ENCODE measurements at places on chromosomes 7 and 10.

- DNase-seq, result no peak
These were observed 29.3 kb upstream of the DDX50 start for GRCh38 chr10:68871731-68872342.

GRCh38 chr7:152489044-152489443 is 53.2 kb upstream of the KMT2C start:
- DNase-seq, result no peak

- DNase-seq, result no peak
These were observed 70.1 kb downstream of the GLRX3 start for GRCh38 chr10:130206216-130206737.

GRCh38 chr10:9707216-9707615 is 1310.5 kb upstream of the CELF2 start:
- DNase-seq, result no peak

GRCh38 chr10:97718178-97718577 is 4.6 kb downstream of the MARVELD1 start:
- no peak for DNase-seq

DNA sequence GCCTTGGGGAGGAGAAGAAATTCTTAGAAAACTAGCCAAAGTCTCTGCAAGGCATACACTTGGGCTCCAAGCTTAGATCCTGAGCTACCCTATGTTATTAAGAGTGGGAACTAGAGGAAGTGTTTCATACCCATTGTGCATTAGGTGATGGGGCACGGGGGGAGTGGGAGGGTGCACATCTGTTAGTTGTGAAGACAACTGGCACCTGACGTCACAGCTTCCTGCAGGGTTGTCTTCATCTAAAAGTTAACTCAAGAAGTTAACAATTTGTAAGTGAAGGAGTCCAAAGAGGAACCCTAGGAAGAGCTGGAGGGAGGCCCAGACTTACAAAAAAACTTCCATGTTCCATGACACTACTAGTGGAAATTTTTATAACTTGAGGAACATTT is 158.1 kb downstream of the ADRA2A start:
- DNase-seq, result no peak

DNA sequence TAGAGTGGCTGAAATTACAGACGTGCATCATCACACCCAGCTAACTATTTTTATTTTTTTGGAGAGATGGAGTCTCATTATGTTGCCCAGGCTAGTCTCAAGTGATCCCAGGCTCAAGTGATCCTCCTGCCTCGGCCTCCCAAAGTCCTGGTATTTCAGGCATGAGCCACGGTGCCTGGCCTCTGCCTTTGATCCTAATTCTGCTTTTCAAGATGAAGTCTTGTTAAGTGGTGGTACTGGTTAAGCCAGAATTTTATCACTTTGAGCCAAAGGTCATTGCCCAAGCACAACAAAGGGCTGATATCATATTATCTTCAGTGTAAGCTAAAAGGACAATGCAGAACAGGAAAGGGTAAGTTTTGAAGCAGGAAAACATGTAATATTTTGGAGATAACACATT is 64.2 kb downstream of the MYOF start:
- DNase-seq, result no peak

- no peak for DNase-seq
These were observed 895 bp downstream of the VSTM2A start for GRCh38 chr7:54543051-54543488.

DNA sequence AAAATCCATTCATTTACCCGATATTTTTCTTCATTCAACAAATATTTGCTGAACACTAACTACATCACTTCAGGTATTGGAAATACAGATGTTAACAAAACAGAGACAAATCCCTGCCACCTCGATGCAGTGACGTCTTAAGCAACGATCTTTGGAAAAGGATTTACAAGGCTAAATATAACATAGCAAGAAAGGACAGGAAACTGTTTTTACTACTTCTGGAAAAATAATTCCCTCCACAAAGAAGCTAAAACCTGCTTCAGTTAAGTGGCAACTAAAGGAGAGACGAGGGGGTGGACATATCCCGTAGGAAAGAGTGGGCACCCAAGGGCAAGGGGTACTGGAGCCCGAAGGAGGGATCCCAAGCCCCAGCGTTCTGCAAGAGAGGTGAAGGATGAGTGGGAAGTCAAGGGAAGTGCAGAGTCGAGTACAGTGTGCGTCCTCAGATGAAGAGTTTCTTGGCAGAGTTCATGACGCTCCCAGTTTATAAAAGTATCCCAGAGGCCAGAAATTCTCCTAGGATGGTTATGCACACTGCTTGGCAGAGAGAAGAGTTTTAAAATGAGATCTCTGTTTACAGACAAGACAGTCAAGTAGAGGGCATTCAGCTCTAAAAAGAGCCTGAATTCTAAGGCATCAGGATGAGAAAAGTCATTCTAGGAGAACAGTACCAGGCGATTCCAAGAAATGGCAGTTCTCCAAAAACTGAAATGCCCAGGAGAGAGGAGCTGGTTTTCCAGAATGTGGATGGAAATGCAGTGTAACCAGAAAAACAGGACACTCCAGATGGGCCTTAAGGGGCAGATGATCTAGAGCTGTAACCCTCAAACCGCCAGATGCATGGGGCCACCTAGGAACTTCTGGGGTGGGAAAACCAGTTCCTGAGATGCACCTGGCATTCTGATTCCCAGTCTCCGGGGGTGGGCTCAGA is 97.3 kb downstream of the GRB10 start:
- DNase-seq, result no peak

DNA sequence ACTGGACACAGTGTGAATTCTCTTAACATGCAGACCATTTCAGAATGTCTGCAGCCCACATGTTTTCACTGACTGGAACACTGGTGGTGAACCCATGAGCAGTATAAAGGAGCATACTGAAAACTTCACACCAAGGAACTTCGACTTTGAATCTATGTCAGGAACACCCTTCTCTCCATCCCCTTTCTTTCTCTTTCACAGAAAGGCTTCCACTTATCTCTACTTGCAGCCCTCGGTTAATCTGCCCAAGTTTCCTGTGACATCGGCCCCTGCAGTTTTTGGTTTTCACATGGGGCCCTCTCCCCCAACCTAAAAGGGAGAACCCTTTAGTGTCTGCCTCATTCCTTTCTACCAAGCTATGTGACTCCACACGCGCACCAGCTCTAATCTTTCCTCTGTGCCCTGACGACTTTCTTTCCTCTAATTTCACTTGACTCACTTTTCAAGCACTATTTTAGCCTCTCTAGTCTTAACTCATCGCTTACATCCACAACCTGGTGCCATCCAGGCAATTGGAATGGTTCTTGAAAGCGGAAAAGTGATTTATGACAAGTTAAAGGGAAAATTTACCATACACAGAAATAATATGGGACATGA is 70.1 kb downstream of the RELN start:
- no peak for DNase-seq

DNA sequence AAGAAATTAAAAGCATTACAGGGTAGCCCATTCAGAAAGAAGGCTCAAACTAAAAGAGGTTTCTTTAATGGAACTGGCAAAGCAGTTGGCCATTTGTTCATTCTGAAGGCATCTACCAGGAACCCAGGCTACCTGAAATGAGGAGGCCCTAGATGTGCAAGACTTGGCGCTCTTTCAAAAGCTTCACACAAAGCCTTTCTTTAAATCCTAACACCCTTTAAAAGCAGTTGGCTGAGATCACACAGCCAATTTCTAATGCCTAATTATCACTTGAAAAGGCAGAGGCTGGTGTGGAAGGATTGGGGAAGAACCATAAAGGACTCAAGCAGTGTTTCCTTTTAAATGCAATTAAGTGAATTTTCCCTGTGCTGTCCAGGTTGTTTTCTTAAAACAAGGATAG is 23.2 kb downstream of the PPP1R17 start:
- DNase-seq, result no peak

DNA sequence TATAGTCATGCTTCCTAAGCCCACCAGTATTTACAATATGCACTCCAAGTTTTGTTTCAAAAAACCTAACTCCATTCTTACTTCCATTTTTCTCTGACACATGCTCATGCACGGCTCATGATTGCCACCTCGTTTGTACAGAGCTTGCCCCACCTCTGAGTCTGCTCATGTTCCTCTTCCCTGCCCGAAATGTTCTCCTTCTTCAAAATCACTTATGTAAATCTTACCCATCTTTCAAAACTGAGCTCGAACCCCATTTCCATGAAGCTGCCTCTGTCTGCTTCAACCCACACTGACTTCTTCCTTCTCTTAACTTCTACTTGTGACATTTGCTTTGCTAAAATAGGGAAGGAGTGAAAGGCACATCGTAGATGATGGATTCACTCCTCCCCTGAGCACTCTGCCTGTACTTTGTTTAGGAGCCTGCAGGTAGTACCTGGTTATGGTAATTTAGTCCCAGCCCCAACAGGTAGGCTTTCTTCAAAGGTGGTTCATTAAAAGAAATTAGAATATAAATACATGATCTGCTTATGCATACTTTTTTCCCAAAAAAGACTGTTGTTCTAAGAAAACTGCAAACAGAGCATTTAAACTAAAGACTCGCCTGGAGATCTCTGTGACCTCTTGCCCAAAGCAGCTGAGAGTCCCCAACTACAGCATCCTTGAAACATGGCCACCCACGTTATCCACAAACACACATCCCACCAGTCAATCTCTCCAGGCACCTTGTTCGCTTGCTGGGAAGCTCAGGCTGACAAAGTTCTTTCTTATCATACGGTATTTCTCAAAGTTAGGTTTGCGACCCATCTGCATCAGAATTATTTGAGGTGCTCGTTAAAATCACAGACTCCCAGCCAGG is 172.0 kb downstream of the DGKI start:
- no peak for DNase-seq

GRCh38 chr10:29434111-29434510 is 145.2 kb downstream of the LYZL1 start:
- DNase-seq, result no peak

DNA sequence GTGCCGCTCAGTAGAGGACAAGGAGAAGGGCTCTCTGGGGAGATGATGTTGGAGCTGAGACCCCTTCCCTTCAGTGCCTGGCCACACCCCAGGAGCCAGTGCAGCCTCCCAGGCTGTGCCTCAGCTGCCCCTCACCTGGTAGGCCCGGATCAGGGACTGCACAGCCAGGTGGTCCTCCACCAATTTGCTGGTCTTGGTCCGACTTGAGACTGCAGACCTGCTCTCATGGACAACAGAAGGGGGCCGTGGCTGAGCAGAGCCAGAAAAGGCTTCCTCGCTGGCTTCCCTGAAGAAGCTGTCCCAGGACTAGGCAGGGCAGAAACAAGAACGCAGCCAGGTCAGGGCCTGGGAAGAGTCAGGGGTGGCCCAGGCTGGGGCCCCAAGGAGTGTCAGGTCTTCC is 5.5 kb downstream of the OGDHL start:
- DNase-seq, result no peak

DNA sequence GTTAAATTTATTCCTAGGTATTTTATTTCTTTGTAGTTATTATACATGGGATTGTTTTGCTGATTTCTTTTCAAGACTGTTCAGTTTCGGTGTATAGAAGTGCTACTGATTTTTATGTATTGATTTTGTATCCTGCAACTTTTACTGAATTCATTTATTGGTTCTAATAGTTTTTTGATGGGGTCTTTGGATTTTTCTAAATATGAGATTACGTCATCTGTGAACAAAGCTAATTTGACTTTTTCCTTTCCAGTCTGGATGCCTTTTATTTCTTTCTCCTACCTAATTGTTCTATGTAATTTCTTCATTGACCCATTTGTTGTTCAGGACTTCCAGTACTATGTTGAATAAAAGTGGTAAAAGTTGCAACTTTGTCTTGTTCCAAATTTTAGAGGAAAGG is 5.8 kb upstream of the AOAH start:
- no peak for DNase-seq

GRCh38 chr10:5526691-5527331 is 2.0 kb downstream of the CALML3 start:
- DNase-seq, result no peak

DNA sequence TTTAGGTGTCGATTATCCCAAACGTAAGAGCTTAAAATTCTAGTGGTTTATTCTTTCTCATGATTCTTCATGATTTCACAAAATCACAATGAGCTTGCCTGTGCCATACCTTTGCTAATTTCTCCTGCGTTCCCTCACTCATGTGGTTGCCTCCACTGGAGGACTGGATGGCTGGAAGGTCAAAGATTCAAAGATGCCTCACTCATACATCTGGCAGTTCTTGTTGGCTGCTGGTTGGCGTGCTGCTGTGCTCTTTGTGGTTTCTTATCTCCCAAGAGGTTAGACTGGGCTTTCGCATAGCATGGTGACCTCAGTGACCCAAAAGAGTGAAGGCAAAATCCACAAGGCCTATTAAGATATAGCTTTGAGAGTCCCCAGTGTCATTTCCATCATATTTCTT is 877.6 kb upstream of the AUTS2 start:
- no peak for DNase-seq

DNA sequence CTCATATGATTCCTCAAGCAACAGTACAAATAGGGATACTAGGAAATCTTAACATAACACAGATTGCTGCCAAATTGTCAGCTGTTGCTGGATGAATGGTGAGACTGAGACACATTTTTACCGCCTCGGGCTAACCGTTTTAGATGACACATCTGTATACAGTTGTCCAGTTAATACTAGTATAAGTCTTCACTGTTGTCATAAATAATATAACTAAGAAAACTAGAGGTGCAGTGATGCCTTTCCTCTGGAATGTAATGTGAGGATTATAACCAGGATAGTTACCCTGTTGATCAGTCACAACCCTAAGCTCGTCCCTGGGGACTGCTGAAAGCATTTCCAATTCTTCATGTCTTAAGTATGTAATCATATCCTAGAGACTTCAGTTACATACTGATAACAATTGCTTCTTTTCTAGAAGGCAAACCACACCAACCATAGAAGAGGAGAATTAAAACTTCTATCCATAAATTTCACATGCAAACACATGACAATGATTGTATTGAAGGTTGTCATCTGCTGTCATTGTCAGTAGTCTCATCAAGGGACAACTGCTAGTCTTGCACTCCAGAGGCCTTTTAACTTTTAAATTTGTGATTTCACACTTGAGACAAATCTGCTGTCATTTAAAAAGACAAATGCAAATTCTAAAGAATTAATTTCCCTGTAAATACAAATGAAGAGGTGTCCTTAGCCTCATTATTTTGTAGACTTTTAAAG is 100.4 kb upstream of the SEMA3D start:
- DNase-seq, result no peak

DNA sequence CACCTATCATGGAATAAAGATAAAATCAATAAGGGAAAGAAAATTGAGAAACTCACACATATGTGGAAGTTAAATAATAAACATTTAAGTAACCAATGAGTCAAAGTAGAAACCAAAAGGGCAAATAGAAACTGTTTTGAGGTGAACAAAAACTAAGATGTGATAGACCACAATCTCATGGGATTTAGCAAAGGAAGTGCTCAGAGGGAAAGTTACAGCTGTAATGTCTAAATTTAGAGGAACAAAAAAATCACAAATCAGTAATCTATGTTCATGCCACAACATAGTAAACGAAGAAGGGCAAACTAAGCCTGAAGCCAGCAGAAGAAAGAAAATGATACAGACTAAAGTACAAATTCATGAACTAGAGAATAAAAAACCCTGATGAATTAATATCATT is 16.3 kb downstream of the CYP3A4 start:
- no peak for DNase-seq

GRCh38 chr7:101924171-101924570 is 106.7 kb downstream of the CUX1 start:
- DNase-seq, result no peak

GRCh38 chr10:30068492-30069223 is 9.3 kb upstream of the JCAD start:
- no peak for DNase-seq
